C1 segment of cervical spinal cord (tissue), 14 donors: ENCODE measurements at places on chromosomes 16 and 17.

DNA sequence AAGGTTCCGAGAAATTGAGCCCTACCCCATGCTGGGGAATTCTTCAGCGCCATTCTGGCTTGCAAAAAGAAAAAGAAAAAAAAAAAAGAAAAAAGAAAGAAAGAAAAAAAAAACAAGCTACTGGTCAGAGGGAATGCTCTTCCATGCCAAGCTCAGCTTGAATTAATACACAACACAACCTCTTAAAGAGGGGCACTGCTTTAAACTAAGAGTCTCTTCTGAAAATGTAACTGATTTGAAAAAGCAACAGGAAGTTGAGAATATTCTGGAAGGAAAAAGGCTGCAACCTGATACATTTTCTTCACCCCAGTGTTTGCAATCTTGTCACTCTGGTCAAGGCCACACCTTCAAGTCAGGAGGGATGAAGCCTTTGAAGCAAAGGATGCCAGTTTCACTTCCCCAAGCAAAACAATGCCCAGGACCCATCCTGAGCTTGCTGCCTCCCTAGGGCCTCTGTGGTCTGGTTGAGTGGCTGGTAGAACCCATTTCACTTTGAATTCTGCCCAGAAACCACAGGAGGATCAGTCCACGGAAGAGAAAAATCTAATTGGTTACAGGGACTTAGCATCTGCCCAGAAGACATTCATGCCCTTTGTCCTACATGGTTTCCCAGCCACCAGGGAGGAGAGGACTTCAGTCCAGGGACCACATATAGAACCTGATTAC is 389.7 kb downstream of the SOX9 start:
- DNase-seq, result no peak

- no peak for DNase-seq
These were observed 1.1 kb downstream of the CAMTA2 start for GRCh38 chr17:4986403-4986802.

DNA sequence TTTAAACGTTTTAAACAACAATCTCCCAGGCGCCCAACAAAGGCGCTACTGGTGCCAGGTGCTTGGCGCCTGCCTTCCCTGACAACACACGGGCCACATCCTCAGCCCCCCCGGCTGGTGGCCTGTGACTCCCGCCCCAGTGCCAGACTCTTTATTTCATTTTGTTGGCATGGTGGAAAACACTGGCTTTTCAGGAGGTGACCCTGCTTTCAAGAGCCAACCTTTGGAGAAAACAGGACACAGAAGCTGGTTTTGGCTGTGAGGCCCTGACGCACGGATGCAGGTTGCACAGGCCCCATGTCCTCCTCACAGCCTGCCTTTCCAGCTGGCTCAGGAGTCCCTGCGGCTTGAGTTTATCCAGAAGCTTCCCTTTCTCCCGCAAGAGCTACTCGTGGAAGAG is 100.0 kb downstream of the METRNL start:
- no peak for DNase-seq

GRCh38 chr17:11144358-11145233 is 96.4 kb upstream of the SHISA6 start:
- no peak for DNase-seq

DNA sequence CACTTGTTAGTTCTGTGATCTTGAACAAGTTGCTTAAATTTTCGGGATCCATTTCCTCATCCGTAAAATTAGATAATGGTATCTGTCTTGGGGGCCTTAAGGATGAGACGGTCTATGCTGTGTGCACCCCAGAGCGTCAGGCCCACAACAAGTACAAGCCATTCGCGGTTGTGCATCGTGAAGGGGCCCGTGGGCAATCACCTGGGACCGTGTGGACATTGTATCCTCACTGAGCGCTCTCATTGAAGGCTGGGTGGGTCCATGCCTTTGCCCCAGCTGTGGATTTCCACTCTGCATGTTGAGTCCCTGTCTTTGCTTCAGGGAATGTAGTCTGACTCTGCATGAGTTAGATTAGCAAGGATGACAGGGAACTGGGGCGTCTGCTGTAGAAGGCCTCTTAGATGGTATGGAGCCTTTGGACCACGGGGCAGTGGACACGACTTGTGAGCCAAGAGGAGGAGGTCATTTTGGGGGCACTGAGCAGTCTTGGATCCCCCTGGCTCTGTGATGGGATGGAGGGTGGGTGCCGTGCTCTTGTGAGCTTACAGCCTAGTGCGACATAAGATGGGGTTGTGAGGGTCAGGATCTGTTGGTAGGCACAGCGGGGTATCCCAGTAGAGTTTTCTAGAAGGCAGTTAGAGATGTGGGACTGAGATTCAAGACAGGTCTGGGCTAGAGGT is 89.5 kb downstream of the SNX29 start:
- no peak for DNase-seq

- no peak for DNase-seq
These were observed 526 bp downstream of the ZZEF1 start for GRCh38 chr17:4142107-4142900.

DNA sequence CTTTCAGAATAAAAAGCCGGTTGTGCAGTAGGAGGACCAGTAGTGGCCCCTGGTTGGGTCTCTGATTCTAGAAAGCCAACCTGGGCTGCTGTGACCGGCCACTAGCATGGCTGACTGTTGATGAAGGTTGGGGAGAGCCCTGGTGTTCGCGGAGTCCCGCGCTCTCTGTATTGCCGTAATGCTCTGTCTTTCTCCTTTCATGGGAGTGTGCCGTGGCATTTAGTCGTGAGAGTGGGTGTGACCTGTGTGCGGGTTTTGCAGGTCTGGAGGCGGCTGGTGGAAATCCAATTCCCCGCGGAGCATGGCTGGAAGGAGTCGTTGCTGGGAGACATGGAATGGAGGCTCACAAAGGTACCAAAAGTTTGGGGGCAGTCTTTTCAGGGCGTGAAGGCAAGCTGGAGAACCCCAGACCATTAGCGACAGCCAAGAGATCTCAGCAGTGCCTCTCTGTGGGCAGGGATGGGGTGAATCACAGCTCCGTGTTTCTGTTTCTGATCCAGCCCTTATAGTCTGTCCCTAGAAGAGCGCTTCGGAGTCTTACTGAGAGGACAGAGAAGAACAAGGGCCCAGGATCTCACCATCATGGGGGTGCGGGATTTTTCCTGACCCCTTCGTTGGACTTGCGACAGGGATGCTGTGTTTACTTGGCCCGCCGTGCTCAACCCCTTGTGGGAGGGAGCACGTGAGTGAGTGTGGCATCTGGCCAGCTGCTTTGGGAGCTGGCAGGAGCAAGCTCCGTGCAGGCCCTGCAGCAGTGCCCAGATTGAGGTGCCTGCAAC is 56.5 kb downstream of the RNF213 start:
- DNase-seq, result no peak

GRCh38 chr17:45747911-45748310 is 36.2 kb upstream of the CRHR1 start:
- DNase-seq, result no peak

DNA sequence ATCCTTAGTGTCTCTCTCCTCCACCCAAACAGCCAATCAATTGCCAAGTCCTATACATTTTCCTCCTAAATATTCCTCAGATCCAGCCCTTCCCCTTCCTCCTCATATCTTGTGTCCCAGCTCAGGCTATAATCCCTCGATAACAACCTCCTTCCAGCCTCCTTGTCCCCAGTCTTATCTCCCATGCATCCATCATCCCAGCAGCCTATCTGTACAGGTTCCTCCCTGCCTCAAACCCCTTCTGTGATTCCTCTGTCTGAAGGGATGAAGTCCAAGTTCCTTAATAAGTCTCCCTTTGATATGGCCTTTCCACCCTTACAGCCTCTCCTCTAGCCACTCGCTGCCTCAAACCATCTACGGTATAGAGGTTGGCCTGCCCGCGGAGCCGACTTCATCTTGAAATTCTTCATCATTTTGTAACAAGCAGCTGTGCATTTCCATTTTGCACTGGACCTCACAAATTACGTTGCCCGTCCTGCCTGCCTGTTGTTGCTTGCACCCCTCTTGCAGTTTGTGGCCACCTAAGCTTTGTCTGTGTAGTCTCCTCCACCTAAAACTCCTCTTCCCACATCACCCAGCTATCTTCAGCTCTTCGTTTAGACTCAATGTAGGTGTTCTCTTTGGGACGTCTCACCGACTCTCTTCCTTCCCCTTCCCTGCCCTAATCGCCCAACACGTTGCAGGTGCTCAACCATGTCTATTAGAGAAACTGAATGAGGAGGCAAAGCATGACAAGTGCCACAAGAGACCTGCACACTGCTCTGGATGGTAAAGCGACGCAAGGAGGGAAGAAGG is 786 bp upstream of the CDK5RAP3 start:
- no peak for DNase-seq

GRCh38 chr17:56898874-56899273 is 15.0 kb downstream of the TRIM25 start:
- no peak for DNase-seq

GRCh38 chr16:73872856-73873255 is 423.8 kb upstream of the PSMD7 start:
- no peak for DNase-seq

DNA sequence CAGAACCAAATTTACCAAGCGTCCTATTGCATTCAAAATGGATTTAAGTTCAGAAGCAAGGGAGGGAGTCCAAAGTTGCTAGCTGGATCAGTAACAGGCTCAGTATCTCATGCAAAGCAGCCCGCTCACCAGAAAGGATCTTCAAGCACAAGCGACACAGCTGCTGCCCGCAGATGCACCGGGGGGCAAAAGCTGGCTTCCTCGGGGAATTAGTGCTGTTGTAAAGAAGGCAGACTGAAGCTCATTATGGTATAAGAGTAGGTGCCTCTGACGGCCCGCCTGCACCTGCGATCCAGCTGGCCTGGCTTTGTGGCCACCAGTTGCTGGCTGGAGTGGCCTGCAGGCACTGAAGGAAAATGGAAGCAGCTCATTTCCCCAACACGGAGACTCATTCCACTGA is 128.4 kb upstream of the RCVRN start:
- no peak for DNase-seq

DNA sequence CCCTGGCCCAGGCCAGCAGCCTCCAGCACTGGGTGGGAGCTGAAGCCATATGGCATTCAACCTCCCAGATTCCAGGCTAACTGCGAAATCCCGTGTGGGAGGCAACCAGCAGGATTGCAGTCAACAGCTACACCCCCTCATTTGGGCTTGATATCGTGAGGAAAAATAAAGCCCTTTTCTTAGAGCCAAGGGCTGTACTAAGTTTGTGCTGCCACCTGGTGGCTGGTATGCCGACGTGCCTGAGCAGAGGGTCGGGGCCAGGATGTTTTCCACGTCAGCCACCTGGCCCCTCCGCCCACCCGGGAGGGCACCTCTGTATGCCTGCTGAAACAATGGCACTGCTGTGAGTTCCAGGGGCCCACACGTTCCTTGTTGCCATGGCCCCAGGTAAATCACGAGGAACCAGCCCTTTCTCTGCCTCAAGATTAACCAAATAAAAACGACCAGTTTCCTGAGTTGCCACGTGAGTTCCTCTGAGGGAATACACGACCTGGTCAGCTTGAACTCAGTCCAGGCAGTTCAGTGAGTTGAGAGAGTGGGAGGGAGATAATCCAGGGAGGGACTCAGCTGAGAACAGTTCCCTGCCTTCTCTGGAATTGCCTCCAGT is 9.0 kb downstream of the TMEM98 start:
- DNase-seq, result peak; percentile 30

GRCh38 chr16:54926166-54926838 is 4.4 kb upstream of the IRX5 start:
- no peak for DNase-seq

DNA sequence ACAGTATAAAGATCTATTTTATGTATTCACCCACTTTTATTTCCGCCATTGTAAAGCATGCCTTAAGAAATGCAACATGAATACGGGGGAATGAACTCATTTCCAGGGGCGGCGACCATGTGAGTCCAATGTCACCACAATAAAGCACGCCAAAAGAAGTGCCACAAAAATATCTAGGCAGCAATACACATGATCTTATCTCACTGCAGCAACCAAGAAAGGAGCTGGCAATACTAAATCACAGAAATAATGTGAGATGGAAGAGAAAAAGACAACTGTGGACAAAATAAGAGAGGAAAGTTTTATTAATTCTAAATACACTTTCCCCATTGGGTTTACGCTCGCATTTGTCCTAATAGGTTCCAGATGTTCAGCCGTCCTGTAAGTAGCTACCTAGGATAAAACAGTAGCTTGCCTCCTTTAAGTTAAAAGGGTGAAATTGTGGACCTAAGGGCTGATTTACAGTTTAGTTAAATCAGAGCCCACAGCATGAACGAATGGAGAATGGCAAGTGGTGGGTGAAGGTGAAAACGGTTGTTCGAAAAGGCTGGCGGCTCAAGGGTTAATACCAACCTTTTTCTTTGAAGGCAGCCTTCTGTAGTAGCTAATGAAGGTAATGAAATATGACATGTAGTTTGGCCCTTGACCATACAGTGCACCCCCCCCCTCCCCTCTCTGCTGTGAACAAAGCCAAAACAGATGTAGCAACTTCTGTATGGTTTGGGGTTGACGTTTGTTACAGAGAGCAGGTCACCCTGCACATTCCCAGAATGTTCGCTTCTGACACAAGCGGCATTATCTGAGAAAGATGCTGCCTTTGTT is 504.2 kb upstream of the PSMD7 start:
- no peak for DNase-seq

GRCh38 chr16:32116080-32116479 is 137.0 kb upstream of the TP53TG3D start:
- no peak for DNase-seq

DNA sequence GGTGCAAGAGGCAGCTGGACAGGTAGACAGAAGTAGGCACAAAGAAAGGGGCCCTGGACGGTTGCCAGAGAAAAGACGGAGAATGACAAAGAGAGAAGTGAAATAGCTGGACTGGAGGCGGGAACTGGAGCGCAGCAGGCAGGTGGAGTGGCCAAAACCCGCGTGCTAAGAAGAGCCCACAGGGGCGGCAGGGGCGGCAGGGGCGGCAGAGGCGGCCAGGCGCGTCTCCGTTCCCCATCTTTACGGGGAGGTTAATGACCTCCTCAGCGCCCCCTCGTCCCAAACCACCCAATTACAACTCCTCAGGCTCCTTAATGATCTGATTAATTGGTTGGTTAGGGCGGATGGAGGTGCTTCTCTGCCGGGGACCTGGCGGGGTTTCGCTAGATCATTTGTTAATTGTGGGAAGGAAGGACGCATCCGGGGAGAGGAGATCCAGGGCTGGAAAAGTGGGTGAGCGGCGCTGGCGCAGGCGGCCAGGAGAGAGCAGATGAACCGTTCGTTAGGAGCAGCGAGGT is 15.4 kb upstream of the HOXB9 start:
- DNase-seq, result no peak

DNA sequence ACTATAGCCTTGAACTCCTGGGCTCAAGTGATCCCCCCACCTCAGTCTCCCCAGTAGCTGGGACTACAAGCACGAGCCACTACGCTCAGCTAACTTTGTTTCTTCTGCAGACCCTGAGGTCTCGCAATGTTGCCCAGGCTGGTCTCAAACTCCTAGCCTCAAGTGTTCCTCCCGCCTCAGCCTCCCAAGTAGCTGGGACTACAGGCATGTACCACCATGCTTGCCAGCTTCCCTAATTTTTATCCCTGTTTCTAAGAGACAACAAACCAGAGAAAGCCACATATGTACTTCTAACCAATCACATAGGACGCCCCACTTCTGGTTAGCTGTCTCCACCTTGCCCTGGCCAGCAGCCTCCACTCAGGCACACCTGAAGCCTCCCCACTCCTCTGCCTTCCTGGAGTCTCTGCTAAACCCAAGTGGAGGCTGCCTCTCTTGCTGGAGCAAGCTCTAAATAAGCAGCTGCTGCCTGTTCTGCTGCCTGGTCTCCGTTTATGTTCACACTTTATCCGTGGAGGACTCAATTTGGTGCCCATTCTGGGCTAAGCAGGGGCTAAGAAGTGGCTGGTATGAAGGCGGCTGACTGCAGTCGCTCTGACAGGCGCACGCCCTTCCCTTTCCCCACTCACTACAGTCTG is 24.7 kb downstream of the NSMCE1 start:
- DNase-seq, result no peak
